ENCODE measurements at places on chromosomes 6 and 20.
A peak's percentile ranks its signal among the peaks of the same experiment; 100 is the strongest.

DNA sequence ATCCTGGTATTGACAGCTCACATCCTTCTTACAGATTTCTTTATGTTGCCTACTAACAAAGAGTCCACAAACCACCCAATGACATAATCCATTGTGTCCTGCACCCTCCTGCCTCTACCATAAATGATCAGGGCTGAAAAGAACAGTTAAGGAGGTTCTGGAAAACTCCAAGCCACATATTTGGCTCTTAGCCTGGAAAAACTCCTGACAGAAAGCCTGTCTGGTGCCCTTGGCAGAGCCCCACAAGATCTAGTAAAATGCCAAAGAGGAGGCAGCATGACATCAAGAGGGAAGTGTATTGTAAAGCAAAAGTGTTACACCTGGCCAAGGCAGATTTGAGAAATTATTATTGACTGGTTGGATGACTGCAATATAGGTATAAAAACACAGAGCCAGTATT lies 126.4 kb upstream of the VGLL2 start:
- DNase-seq: no peak

- no peak for DNase-seq
Measured at GRCh38 chr6:88964509-88964908, 1.1 kb upstream of the RNGTT start.

- DNase-seq: no peak
Measured at GRCh38 chr20:373171-373890, 7.2 kb upstream of the TRIB3 start.

DNA sequence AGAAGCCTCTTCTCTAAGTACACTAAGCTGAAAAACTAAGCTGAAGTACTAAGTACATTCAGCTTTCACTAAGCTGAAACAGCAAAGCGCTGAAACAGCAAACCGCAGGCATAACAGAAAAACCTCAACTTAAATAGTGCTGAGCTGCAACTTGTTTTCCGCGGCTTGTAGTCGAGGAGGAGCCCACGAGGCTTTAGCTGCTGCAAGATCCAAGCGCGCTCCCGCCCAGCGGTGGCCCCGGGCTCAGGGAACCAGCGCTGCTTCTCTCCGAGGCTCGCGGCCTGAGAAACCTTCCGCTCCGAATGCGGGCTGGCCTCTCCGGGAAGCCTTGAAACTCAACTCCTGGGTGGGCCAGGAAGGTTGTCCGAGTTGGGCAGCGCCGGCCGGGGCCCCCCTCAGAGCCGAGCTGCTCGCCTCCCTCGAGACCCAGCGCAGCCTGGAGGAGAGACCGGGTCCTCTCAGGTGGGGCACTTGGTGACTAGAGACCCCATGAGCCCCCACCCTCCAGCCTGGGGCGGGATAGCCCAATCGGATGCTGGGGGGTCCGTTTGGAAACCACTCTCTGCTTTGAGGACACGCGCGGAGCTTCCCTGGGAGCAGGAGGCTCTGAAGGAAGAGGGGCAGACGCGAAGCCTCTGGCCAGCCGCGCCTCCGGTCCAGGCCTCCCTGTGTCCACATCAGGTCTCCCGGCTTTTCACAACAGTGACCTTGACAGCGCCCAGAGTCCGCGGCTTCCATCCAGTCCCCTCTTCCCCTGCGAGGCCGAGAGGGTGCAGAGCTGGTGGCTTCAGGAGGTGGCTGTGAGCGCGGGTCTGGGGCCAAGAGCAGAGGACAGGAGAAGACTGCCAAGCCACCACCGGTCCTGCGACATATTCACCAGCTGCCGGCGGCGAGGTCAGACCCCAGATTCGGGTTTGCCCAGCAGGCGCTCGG lies 38.1 kb upstream of the HLA-E start:
- DNase-seq: peak; percentile 49

GRCh38 chr6:11835065-11835464 lies 56.5 kb upstream of the ADTRP start:
- no peak for DNase-seq

DNA sequence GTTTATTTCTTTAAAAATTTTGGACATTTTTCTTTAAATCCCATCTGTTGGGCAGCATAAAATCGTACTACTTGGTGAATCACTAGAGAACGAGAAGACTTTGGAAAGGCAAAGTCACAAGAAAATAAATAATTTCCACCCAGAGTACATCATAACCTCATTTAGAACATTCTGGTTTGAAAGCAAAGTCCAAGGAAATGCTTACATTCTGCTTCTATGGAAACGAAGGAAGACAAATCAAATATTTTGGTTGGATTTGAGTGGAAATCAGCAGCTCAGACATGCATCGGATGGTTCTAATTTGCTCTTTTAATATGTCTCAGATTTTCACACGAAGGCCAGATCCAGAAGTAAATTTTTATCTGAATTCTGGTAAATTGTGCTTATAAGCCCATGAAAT lies 60.7 kb upstream of the LTV1 start:
- DNase-seq: no peak

DNA sequence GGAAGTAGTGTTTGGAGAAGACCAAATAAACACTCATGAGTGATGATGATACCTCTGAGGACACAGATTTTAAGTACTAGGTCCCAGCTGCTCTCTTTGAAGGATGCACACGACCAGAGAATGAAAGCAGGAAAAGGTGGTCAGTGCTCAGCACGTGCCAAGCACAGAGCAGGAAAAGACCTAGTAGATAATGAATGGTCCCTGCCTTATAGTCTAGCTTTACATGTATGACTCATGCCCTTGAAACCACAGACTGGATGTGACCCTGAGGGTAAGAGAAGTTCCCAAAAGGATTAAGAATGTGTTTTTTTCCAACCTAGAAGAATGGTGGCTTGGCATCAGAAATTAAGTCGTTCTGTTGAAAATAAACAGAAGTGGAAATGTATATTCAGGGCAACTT lies 2.8 kb upstream of the MC3R start:
- no peak for DNase-seq

DNA sequence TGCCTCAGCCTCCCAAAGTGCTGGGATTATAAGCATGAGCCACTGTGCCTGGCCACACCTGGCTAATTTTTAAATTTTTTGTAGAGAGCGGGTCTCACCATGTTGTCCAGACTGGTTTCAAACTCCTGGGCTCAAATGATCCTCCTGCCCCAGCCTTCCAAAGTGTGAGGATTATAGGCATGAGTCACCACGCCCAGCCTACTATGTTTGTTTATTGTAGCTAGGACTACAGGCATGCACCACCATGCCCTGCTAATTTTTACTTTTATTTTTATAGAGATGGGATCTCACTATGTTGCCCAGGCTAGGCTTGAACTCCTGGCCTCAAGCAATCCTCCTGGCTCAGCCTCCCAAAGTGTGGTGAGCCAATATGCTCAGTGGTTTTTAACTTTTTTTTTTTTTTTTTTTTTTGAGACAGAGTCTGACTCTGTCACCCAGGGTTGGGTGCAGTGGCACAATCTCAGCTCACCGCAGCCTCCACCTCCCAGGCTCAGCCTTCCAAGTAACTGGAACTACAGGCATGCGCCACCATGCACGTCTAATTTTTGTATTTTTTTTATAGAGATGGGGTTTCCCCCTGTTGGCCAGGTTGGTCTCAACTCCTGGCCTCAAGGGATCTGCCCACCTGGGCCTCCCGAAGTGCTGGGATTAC lies 12.0 kb upstream of the DDX43 start:
- DNase-seq: no peak
